ENCODE measurements at places on chromosomes 13 and 19. TPM values are rescaled to one million over a fixed set of nuclear protein-coding genes. Genes with fewer than 3 reads are reported as not detected.
A peak's percentile ranks its signal among the peaks of the same experiment; 100 is the strongest.

DNA sequence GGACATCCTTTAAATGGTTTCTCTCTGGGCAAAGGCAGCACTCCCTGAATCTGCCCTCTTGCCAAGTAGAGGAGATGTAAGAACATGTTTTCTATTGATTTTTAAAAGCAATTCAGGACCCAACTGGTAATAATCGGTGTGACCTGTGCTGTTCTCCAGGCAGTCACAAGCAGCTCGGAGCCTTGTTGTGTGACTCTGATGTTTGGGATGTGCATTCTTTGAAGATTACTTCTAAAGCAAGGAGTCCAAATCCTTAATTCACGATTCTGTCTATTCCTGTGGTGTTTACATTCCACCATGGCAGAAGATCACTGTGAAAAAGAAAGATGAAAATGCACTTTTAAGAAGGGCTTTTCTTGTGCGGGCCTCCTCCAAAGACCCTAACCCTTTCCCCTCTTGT lies 122.3 kb upstream of the ZNF536 start:
- H3K4me3 ChIP-seq, result no peak overlapping the region
- H3K36me3 ChIP-seq, result no peaks in the 10 kb centered on the region
- no peaks in the 10 kb centered on the region for H3K4me1 ChIP-seq
- H3K27me3 ChIP-seq, result peaks cover 6% of the 10 kb centered on the region

GRCh38 chr13:89401264-89401675 lies 1730.1 kb downstream of the SLITRK5 start:
- no peak overlapping the region for H3K4me3 ChIP-seq
- H3K4me1 ChIP-seq, result peaks cover 4% of the 10 kb centered on the region
- DNase-seq, result no peak
- H3K27me3 ChIP-seq, result no peaks in the 10 kb centered on the region
- H3K36me3 ChIP-seq, result no peaks in the 10 kb centered on the region
- H3K27ac ChIP-seq, result peak overlapping the region; percentile 37

DNA sequence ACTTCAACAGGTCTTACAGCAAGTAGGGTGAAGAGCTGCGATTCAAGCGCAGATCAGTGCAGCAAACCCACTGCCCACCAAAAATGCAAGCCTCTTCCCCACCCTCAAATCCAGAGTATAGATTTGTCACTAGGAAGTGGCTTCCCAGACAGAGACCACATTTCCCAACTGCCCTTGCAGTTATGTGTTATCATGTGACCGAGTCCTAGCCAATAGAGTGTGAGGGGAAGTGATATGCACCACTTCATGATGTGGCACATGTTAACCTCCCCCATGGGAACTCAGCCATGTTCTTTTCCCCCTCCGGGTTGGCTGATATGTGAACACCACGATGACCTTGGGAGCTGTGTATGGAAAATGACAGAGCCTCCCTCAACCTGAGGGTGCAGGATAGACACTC lies 50.8 kb downstream of the MBD3L2B start:
- H3K4me3 ChIP-seq, result no peak overlapping the region
- H3K36me3 ChIP-seq, result no peaks in the 10 kb centered on the region

GRCh38 chr13:23796551-23796950 lies 92.6 kb downstream of the MIPEP start:
- H3K4me3 ChIP-seq, result no peak overlapping the region
- no peaks in the 10 kb centered on the region for H3K36me3 ChIP-seq
- H3K27me3 ChIP-seq, result no peaks in the 10 kb centered on the region

DNA sequence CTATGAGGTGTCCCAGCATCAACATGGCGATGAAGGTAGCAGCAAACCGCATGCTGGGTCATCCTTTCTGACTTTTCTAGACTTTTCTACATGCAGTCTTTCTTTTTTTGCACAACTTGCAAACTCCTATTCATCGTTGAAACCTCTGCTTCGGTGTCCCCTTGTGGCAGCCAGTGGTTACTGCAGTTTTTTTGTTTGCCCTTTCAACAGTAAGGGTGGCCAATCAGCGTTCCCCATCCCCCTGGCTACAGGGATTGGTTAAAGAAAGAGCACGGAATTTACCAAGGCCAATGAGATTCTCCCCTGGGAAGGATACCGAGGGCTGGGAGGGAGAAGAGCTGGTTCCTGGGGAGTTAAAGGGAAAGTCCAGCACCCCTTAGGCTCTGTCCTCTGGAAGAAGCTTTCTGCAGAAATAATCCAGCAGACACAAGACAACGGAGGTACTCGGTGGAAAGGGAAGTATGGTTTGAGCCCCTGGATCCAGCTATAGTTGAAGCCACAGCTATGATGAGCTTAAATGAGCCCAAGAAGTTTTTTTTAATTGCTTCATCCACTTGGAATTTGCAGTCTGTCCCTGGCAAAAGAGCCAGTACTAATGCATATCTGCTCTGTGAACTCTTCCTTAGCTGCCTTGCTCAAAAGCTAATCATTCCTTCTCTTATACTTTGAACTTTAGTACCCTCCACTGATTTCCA lies 5.6 kb upstream of the LSM4 start:
- H3K4me3 ChIP-seq, result no peak overlapping the region
- DNase-seq, result peak; percentile 95
- H3K36me3 ChIP-seq, result no peaks in the 10 kb centered on the region

MCEMP1 gene
- total RNA-seq, result not detected

PROZ gene
- not detected for total RNA-seq

DNA sequence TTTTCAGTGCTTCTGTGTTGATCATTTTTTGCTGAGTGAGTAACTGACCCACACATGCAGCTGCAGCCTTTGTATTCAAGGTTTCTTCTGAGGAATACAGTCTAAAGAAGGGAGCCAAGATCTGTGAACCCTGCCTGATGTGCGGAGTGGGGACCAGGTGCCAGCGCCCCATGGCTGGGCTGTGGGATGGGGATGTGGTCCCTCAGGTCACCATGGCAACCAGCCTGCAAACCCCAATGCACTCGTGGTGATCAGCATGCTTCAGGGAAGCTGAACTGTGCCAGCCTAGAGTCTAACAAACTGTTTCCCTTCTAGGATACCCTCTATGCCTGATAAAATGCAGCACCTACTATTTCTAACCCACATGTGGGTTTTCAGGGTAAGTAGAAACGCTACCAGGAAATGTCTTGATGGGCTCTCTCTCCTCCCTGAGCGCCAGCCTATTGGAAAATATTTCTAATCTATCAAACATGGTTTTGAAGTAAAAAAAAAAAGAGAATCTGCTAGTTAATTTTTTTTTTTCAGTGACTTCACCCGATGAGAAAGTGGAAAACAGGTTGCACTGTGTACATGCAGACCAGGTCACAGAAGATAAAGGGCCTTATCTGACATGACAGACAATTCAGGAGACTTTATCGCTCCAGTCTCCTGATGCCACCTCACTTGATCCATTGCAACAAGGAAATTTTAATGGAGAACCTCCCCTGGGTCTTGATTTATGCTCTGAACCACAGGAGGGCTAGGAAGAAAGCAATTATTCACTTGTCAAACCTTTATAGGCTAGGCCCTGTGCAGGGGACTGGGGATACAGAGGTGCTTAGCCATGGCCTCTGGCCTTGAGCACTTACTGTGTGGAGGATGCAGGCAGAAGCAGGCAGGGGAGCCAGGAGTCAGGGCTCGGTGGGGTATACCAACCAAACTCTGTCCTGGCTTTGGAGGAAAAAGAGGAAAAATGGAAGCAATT lies 51.1 kb downstream of the RASL11A start:
- H3K27ac ChIP-seq, result no peak overlapping the region
- DNase-seq, result no peak
- H3K4me1 ChIP-seq, result no peaks in the 10 kb centered on the region
- no peaks in the 10 kb centered on the region for H3K36me3 ChIP-seq
- no peak overlapping the region for H3K4me3 ChIP-seq

STOML3 gene
- total RNA-seq, result not detected

C5AR1 gene
- total RNA-seq, result 5.4 TPM

GRCh38 chr19:51036519-51036918 lies 1.7 kb upstream of the KLK12 start:
- H3K4me1 ChIP-seq, result no peaks in the 10 kb centered on the region
- no peak overlapping the region for H3K4me3 ChIP-seq
- no peaks in the 10 kb centered on the region for H3K27me3 ChIP-seq
- no peak for DNase-seq
- no peaks in the 10 kb centered on the region for H3K36me3 ChIP-seq

GRCh38 chr19:47284324-47284899 lies 9.7 kb downstream of the INAFM1 start:
- no peak overlapping the region for H3K27ac ChIP-seq
- peaks cover 3% of the 10 kb centered on the region for H3K4me1 ChIP-seq
- no peaks in the 10 kb centered on the region for H3K27me3 ChIP-seq
- no peaks in the 10 kb centered on the region for H3K36me3 ChIP-seq

GRCh38 chr19:1361601-1362386 lies 21.9 kb upstream of the NDUFS7 start:
- H3K36me3 ChIP-seq, result no peaks in the 10 kb centered on the region
- H3K4me3 ChIP-seq, result no peak overlapping the region
- H3K27me3 ChIP-seq, result no peaks in the 10 kb centered on the region
- no peak for DNase-seq
- peaks cover 14% of the 10 kb centered on the region for H3K4me1 ChIP-seq

ARL11 gene
- total RNA-seq, result 0.52 TPM

- H3K27ac ChIP-seq, result no peak overlapping the region
- H3K27me3 ChIP-seq, result no peaks in the 10 kb centered on the region
- no peaks in the 10 kb centered on the region for H3K4me1 ChIP-seq
- H3K36me3 ChIP-seq, result no peaks in the 10 kb centered on the region
- H3K4me3 ChIP-seq, result no peak overlapping the region
These were observed 73.0 kb downstream of the ANKRD10 start for GRCh38 chr13:110841846-110842245.

- no peak for DNase-seq
- no peaks in the 10 kb centered on the region for H3K36me3 ChIP-seq
- H3K4me1 ChIP-seq, result no peaks in the 10 kb centered on the region
- H3K27ac ChIP-seq, result no peak overlapping the region
These were observed 6.5 kb upstream of the METTL21C start for GRCh38 chr13:102701331-102701730.

DNA sequence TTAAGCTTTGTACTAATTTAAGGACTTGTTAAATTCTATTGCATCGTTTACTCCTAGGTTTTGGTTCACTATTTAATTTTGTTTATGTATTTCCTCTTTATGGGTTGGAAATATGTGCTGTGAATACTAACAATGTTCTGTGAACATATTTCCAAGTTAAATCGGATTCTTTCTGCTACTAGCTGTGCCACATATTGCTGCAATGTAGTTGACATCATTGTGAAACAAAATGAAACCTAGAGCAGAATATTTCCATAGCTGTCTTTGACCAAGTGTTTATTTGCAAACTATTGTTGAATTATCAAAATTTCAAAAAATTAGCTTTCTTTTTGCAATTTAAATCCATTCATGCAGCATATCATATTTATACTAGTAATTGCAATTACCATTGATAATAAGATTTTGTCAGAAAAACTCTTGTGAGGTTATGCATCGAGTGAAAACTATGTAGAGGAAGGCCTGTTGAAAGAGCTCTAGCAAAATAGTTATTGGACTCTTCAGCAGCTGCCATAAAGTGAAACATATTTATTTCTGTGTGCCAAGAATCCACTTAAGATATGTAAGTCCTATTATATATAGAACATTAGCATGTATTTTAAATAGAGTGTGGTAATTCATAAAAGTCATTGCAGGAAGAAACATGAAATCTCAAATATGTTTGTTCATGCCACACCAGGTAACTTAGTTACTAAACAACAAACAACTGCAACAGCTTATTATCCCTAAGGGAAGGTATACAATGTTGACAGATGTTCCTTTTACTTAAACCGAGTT lies 575.1 kb downstream of the SLITRK6 start:
- no peaks in the 10 kb centered on the region for H3K4me1 ChIP-seq
- no peak for DNase-seq
- no peak overlapping the region for H3K27ac ChIP-seq
- H3K27me3 ChIP-seq, result no peaks in the 10 kb centered on the region
- H3K4me3 ChIP-seq, result no peak overlapping the region
- H3K36me3 ChIP-seq, result no peaks in the 10 kb centered on the region

DNA sequence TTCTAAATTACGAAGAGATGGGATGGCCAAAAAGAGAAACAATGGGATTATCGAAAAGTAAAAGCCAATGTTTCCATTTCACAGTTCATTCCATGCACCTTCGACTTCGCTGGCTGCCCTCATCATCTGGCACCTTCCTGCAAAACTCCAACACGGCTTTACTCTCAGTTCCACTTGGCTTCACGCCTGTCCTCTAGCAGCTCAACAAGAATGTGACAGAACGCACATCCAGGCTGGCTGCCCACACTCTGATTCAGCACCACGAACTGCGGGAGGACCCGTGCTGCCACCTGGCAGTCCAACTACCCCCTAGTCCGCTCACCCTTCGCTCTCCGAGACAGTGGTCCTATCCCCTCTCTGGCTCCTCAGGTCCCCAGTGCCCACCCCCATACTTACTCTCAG lies 11.7 kb downstream of the ATP7B start:
- peak; percentile 70 for DNase-seq
- H3K36me3 ChIP-seq, result no peaks in the 10 kb centered on the region
- H3K27ac ChIP-seq, result peak overlapping the region; percentile 13
- no peaks in the 10 kb centered on the region for H3K27me3 ChIP-seq
- H3K4me1 ChIP-seq, result peaks cover 50% of the 10 kb centered on the region
- no peak overlapping the region for H3K4me3 ChIP-seq

SHISA2 gene
- not detected for total RNA-seq

DNA sequence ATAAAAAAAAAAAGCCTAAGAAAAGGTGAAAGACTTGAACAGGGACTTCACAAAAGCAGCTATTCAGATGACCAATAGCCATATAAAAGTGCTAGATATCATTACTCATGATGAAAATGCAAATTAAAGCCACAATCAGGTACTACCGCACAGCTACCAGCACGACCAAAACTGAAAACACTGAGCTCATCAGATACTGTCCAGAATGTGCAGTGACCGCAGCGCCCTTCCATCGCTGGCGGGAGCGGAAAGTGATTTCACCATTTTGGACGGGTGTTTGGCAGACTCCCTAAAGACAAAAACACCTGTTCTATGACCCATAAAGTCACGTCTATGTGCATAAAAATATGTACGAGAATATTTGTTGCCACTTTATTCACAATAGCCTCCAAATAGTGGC lies 60.7 kb downstream of the SLC6A16 start:
- H3K36me3 ChIP-seq, result no peaks in the 10 kb centered on the region

SMIM24 gene
- total RNA-seq, result 11.4 TPM

- no peak for DNase-seq
- no peaks in the 10 kb centered on the region for H3K36me3 ChIP-seq
- no peaks in the 10 kb centered on the region for H3K27me3 ChIP-seq
- no peaks in the 10 kb centered on the region for H3K4me1 ChIP-seq
These were observed 865.2 kb upstream of the SLC10A2 start for GRCh38 chr13:103931331-103931845.

DNA sequence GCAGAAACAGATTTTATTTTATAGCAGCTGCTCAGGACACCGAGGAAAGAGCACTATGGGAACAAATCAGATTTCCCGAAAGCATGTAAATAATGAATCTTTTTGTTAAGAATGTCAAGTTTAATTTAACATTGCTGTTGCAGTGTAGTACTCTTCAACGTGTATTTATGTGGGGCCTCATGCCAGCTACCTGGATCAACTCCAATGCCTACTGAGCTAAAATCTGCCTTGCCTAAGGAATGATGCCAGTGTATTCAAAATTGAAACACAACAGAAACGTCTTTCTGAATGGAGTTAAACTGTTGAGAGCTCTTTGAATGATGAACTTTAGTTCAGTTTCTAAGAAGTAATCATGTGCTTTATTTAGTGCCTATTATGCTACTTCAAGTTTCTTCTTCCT lies 1379.8 kb upstream of the ATXN8OS start:
- DNase-seq, result no peak
- H3K27ac ChIP-seq, result no peak overlapping the region
- no peaks in the 10 kb centered on the region for H3K4me1 ChIP-seq
- H3K36me3 ChIP-seq, result no peaks in the 10 kb centered on the region
- no peaks in the 10 kb centered on the region for H3K27me3 ChIP-seq
- H3K4me3 ChIP-seq, result no peak overlapping the region

- peaks cover 27% of the 10 kb centered on the region for H3K4me1 ChIP-seq
- peak; percentile 66 for DNase-seq
- no peaks in the 10 kb centered on the region for H3K27me3 ChIP-seq
- H3K4me3 ChIP-seq, result no peak overlapping the region
- H3K36me3 ChIP-seq, result no peaks in the 10 kb centered on the region
- no peak overlapping the region for H3K27ac ChIP-seq
These were observed 3.3 kb downstream of the CFD start for GRCh38 chr19:862581-863314.

All from body of pancreas (tissue), 4 donors.